ENCODE measurements at places on chromosomes 12 and 14.

- no peak for DNase-seq
Measured at GRCh38 chr12:80567401-80567800, 123.4 kb downstream of the PTPRQ start.

- DNase-seq: no peak
Measured at GRCh38 chr14:66365388-66365787, 120.8 kb upstream of the CCDC196 start.

DNA sequence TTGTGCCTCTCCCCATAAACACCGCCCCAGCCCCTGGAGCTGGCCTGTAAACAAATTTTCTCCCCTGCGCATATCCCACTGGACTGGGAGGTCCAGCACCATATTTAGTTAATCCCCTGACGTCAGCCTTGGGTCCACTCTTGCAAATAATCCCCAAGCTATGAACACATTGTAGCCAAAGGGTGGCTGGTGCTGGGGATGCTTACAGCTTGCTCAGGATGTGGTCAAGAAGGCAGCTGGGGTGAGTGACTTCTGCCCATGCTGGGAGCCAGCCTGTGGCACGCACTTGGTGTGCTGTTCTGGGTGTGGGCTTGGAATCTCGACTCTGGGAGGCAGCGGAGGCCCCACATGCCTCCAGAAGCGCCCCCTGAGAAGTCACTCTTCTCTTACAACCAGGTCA, 32.1 kb downstream of the CMKLR1 start:
- no peak for DNase-seq

GRCh38 chr12:45357539-45358417, 141.9 kb downstream of the ANO6 start:
- DNase-seq: no peak

DNA sequence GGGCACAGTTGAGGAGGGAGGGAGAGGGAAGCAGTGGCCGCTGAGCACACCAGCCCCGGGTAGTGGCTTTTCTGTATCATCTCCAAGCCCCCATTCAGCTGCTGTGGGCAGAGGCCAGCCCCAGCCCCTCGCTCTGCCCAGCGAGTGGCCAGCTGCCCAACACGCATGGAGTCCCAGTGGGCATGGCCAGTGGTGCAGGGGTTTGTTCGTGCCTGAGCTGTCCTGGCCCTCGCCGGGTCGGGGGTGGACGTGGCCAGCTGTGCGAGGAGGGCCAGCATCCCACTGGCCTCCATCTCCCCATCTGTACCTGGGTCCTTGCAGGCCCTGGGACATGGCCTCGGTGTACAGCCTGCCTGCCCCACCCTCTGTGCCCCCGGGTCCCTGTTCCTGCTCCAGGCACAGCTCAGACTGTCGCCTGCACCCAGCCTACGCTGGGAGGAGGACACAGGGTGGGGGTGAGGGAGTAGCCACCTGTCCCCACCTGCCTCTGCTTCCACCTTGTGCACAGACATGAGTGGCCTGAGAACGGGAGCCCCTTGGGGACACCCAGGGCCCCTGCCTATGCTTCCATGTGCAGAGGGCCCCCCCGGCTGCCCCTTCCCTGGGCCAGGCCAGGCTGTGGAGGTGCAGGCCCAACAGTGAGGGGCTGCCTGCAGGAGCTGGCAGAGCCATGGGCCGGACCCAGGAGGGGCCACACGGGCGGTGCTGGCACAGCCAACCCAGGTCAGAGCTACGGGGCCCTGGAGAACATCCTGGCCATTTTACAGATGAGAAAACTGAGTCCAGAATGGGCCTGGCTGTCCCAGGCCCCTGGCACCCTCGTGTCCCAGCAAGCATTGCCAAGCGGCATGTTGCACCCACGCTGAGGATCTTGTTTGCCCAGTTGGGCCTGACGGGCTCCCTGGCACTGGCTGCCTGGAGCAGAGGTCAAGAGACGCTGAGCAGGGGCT, 4.3 kb downstream of the INF2 start:
- no peak for DNase-seq

DNA sequence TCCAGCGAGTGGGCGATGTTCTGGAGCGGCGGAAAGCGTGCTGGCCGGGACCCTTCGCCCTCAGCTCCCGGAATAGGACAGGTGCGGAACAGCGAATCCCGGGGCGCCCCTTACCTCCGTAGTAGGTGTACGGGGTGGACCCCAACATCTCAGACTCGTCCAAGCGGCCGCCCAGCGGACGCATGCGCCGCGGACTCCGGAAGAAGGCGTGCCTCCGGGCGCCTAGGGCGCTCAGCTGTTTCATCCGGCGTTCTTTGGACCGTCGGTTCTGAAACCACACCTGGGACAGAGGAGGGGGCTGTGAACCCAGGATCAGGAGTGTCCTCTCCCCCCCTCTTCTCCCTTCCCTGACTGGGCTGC, 4.5 kb downstream of the LHX5 start:
- DNase-seq: no peak

- DNase-seq: no peak
Measured at GRCh38 chr14:75184492-75184891, 8.1 kb upstream of the TMED10 start.

GRCh38 chr14:77502109-77502782, 3.6 kb upstream of the ISM2 start:
- no peak for DNase-seq

DNA sequence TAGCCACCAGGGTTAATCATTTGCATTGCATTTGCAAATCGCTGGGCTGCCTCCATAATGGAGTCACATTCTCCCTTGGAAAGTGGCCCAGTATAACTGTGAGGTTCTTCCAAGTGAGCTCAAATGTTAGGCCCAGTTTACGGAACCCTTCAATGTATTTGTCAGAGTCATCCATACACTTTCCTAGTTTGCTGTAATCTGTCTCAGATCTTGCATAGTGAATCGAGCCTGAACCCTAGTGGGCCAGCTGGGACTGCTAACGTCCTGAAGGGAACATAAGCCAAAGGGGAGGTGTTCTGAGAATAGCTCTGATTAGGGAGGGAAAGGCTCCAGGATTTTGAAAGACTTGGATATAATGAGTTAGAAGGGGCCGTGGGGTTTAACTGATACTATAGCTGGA, 406.3 kb downstream of the SLC6A15 start:
- DNase-seq: no peak

DNA sequence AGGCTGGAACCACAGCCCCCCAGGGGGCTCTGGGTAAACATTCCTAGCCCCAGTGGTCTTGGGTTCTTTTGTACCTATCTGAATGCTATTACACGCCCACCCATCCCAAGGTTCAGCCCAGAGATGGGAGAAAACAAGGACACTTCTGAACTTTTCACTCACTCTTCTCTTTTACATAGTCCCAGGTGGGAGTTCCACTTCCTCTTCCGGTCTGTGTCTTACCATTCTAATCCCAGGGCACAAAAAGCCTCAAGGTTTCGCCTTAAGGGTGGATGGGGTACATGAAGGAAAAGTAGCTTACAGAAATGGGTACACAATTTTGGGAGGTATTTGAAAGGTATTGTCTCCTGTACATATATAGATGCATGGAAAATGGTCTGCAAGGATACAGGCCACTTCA, 79.0 kb downstream of the TMEM30B start:
- no peak for DNase-seq

DNA sequence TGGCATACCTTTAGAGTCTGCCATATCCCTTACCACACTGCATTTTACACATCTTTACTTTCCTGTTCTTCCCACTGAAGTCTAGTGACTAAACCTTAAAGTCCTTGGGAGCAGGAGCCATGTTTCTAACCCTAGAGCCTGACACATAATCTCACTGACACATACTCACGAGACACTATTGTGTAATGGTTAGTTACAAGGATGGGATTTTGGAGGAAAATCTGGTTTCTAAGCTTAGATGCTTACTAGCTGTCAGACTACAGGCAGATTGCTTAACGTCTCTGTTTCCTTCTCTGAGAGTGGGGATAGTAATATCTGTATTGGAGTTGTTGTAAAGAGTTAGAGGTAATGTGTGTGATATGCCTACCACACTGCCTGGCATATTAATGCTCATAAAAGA, 6.2 kb upstream of the DYRK4 start:
- no peak for DNase-seq
